ENCODE measurements at places on chromosomes 3 and 15.

DNA sequence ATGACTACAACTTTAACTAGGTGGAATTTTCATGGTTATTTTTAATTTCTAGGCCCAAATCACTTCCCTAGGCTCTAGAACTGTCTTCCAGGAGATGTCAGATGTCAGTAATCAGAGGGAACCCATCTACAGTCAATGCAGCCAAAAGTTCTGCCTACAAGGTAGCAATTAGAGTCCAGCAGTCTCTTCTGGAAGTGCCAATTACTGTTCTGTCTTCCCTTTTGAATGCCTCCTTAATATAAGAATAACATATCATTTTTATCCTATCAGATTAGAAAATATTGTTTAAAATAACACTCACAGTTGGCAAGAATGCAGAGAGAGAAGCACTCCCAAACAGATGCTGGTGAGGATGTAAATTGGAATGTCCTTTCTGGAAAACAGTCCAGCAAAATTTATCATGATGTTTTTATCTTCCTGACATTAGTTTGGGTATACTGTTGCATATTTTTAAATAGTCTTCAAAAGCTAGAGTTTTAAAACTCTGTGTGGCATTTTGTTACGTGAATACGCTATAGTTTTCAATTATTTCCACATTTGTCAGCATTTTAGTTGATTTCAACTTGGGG lies 543.7 kb downstream of the FHIT start:
- no peak for DNase-seq

- DNase-seq: no peak
Measured at GRCh38 chr3:8899876-8900460, 63.3 kb downstream of the RAD18 start.

DNA sequence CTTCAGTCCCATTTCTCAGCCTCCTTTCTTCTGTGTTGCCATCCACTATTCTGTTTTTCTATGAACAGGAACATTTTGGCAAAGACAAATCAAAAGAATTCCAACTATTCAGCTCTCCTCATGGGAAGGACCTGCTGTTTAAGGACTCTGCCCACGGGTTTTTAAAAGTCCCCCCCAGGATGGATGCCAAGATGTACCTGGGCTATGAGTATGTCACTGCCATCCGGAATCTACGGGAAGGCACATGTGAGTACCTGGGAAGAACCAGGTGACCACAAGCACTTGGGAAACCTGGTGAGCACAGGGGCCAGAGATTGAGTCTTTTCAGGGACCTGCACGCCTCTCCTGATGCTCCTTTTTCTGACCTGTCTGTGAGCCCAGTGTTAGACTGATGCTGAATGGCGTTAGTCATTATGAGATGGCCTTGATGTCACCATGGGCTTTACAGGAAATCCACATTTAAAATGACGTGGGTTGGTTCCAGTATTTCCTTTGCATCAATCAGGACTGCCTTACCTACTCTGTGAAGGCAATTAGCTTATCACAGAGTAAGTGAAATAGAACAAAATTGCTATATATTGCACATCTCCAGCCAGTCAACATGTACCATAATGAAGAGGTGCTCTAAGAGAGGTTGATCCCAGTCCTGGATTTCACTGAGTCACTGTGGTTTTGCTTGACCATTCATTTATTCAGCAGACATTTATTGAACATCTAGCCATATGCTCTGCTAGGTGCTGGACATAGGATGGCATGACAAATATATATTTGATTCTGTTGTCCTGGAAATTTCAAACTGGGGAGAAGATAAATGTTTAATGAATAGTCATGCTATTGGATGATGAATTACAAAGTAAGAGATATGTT lies 11.7 kb downstream of the TF start:
- DNase-seq: no peak

GRCh38 chr3:149288655-149289054 lies 44.8 kb downstream of the TM4SF18 start:
- DNase-seq: no peak

DNA sequence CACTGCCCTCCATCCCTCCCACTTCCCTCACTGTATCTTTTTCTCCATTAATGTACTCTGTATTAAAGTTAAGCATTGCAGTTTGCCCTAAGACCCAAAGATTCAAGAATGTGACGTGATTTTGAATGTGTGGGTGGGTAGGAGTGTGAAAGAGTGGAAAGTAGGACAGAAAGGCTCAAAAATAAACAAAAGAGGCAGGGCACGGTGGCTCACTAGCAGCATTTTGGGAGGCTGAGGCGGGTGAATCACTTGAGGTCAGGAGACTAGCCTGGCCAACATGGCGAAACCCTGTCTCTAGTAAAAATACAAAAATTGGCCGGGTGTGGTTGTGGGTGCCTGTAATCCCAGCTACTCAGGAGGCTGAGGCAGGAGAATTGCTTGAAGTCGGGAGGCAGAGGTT lies 18.4 kb downstream of the TFRC start:
- no peak for DNase-seq

GRCh38 chr15:68175526-68175925 lies 29.6 kb downstream of the CALML4 start:
- DNase-seq: no peak

DNA sequence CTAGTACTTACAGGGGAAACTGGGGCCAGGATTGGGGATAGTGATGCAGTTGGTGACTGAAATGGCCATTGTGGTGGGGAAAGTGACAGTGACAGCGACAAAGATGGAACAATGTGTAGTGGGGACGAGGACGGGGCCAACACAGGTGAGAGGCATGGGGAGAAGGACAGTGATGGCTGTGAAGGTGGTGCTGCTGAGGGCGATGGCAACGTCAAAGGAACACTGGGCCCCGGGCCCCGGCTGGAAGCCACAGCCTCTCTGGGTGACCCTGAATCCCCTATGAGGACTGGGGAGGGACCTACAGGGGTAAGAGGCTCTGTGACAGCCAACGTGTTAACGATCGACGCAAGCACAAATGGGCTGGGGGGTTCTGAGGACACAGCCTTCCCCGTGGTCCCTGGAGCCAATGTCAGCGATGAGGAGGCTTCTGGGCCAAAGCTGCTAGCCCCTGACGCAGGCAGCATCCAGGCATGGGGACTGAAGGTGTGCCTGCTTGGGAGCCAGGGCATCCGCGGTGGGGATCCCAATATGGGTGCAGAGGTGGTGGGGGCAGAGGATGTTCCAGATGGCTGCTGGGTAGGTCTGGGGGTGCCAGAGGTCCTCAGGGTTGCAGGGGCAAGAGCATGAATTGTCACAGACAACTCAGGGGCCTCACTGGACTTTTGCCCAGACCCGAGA lies 25.2 kb upstream of the GOLGA6C start:
- no peak for DNase-seq

DNA sequence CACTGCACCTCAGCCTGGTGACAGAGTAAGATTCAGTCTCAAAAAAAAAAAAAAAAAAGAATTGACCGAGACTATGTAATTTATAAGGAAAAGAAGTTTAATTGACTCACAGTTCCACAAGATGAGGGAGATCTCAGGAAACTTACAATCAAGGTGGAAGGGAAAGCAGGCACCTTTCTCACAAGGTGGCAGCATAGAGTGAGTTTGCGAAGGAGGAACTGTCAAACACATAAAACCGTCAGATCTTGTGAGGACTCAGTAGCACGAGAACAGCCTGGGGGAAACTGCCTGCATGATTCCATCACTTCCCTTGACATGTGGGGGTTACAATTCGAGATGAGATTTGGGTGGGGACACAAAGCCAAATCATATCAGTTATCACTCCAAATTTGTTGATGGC lies 380.9 kb downstream of the EDEM1 start:
- no peak for DNase-seq

GRCh38 chr15:25790000-25790660 lies 73.0 kb downstream of the ATP10A start:
- no peak for DNase-seq

- DNase-seq: no peak
Measured at GRCh38 chr15:96296264-96296663, 34.2 kb upstream of the NR2F2 start.

DNA sequence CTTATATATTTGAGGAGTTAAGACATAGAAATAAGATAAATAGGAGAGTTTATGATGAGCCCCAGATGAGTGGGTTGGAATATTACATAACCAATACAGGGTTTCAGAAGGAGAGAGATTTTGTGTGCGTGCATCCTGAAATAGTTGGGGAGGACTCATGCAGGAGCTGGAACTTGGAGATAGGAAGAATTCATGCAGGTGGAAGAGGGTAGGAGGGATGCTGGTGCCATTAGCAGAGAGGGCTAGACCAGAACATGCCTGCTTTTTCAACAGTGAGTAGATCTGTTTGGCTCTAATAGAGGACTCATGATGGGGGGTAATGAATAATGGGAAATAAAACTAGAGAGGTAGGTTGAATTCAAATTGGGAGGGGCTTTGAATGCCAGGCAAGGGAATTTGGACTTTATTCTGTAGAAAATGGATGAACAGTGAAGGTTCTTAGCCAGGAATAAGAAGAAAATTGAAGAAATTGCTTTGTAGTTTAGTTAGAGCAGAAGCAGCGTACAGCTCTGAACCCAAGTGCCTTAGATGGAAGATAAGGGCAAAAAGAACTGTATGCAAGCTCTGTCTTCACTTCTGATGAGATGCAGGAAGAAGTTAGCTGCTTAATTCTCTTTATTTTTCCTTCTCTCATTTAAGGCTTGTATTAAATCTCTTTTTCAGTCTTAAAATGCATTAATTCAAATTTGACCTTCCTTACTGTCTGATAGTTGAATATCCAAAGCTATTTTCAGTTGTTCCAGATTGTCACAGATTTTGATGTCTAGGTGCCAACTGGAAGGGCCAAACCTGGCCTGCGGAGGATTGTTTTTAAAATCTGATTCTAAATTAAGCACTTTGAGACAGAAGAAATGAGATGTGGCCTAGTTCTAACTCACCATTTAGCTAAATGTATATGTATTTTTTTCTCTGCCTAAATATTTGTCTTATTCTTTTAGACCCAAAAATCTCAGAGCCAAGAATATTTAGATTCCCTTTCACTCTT lies 86.3 kb downstream of the PPM1L start:
- DNase-seq: no peak

GRCh38 chr3:1135194-1135593 lies 42.4 kb downstream of the CNTN6 start:
- DNase-seq: no peak

DNA sequence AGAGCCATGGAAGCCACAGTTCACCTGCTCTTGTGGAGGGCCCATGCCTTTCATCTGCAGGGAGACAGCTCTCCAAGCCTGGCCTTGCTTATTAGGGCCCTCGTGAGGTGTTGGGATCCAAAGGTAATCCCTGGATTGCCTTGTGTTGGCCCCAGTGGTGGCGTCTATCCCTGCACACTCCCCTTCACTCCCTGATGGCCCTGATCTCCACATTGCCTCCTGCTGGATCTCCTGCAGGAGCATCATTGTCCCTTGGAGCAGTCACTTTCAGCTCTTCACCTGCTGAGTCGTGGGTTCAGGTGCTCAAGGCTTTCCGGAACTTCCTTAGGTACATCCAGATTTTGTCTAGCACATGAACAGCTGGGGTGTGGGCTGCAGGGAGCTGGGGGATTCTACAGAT lies 7.0 kb downstream of the PPCDC start:
- DNase-seq: no peak

- no peak for DNase-seq
Measured at GRCh38 chr3:84601303-84601702, 357.5 kb upstream of the CADM2 start.

DNA sequence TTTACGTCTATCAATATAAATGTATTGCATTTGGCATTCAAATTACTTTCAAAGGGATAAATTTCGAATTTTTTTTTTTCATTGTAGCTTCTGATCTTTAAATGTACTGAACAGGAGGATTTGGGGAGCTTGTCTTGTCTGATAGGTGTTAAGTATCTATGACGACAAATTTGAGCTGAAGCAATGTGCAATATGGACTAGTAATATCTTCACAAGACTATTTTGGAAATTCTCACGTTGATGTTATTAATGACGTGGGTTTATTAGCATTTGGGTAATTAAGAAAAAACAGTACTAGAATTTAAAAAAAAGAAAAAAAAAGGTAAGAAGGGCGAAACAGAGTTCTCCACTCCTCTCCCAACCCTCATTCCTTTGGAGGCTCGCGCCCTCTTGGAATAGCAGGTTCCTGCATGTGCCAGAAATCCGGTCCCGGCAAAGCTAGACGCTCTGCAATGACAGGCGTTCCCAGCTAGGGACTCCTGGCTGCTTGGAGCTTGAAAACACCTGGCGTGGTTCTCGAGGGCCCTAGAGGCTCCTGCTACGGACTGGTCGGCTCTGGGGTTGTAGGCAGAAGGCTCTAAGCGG lies 648 bp upstream of the P2RY1 start:
- no peak for DNase-seq

GRCh38 chr15:68431792-68432401 lies at the start of gene ITGA11:
Gene ITGA11, minus strand, starts transcription at chr15:68432163. Its CDS starts 97 bp downstream, at chr15:68432066.
- no peak for DNase-seq

DNA sequence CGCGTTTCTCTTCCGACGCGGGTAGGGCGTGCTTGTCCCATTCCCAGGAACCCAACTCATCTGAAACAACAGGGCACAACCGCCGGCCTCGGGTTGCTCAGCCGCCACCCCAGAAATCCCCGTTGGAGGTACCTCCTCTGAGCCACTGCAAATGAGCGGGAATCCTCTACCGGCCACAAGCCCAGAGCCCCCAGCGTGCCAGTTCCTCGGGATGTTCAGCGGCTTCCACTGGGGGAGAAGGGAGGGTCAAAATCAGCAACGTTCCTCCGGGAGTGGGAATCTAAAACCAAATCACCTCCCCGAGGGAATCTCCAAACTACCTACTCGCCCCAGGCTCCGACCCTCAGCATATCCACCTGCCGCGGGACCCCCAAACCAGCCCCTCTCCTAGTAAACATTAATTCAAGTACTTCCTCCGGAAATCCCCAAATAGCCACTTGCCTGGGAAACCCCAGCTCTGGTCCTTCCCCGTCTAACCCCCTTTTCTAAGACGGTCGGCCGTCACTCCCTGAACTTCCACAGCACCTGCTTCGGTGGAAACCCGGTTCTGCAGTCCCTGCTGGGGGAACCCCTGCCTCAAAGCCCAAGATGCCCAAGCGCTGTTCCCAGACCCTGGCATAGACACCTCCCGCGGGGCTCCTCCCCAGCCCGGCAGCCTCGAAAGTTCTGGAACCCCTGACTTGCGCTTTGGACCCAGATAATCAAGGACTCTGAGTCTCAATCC lies 887 bp downstream of the OXTR start:
- no peak for DNase-seq

- DNase-seq: no peak
Measured at GRCh38 chr15:75389791-75390382, 21.5 kb upstream of the MAN2C1 start.

GRCh38 chr3:124951511-124952281 lies 17.1 kb upstream of the MUC13 start:
- no peak for DNase-seq

GRCh38 chr15:52370010-52370409 lies 74.4 kb upstream of the MYO5C start:
- DNase-seq: no peak

DNA sequence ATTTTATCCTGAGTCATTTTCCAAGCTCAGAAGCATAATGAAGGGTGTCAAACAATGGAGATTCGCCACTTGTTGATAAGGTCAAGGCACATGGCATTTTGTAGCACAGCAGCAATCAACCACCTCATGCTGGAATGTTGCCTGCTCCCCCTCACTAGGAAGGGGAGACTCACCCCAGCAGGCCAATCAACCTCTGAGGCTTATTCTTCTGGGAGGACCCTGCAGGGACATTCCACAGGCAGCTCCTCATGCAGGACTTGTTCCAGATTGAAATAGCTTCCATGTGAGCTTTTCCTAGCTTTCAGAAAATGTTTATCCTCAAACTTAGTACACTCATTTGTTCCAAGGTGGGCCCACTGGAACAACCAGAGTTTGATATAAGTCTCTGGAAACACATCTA lies 77.6 kb downstream of the SSR3 start:
- DNase-seq: no peak
